ENCODE measurements at places on chromosomes 5 and 9.

DNA sequence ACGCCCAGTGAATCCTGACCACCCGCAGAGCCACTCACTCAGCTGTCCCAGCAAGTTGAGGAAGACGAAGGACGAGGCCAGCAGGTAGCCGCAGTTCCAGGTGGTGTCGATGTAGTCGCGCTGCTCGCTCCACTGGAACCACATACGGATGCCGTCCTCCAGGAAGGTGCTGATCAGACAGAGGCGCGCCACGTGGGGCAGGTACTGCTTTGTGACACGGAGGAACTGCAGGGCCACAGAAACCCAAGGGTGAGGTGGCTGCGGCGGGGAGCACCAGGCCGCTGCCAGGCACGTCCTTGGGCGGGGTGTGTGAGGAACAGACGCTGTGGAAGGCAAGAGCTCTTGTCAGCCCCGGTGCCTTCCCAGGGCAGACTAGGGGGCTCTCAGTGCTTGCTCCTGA, 8.6 kb downstream of the SURF4 start:
- DNase-seq = no peak

DNA sequence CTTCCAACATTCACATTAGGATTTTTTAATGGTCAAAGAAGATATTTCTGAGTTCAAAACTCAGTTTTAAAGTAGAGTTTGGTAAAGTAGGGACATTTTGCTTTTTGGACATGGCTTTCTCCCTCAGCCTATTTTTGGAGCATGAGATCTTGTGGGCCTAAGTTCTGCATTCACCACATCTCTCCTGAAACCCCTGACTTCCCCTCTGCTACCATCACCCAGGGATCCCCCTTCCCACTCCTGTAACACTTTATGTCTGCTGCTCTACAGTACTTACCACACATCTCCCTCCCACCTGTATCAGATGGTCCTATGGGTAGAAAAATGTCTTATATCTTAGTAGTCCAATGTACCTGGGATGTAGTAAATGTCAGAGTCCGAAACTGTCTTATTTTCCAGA, 48.2 kb upstream of the JAK2 start:
- DNase-seq = no peak

DNA sequence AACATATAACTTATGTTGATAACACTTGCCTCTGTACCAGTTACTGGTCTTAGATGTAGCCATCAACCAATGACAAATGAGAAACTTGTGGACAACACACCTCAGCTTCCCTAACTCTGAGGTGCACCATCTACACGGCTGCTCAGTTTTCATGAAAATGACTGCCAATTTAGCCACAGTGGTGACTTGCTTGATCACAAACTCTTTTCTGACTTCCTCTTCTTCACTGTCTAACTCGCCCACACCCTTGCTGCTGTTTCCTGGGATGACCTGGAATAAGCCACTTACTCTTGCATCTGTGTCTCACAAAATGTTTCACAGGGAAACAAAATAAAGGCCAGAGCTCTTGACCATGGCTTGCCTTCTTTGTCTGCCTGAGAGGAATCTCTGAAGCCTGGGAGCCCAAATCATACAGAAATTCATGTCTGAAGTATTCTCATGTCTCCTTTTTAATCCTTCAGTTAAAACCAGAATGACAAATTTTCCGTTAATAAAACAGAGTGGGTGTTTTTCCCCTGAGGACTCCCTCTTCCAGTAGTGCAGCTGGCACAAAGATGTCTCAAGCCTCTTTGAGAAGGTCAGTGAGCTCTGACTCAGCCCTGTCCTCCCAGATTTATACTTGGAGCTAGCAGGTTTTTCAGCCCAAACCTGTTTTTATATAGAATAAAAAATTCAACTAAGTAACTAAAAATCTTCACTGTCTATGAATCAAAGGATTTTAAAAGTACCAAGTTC, 126.5 kb upstream of the PAM start:
- no peak for DNase-seq

DNA sequence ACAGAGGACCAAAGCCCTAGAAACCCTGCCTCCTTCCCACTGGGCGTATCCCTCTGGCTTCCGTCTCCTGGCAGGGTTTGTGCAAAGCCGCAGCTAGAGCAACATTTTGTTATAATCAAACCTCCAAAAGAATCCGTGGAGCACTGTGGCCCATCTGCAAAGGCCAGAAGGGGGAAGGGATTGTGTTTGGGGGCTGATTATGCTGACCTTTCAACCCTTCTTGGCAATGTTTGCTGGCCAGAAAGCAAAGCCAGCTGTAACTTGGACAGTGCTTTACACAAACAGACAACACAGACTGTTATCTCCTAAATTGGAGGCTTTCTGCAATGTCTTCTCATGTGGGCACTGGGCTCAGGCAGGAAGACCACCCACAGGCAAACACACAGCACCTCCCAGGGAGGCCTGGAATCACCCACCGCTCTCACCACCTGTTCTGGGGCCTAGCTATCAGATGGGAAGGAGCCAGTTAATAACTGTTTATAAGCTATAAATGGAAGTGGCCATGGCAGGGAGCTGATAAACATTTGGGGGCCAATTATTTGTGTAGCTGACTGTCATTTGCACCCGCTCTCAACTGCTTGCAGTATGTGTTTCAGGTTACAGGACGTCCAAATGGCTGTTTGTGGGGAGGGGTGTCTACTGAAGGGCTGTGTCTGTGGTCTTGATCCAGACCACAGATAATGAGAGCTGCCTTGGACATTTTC, 121.6 kb upstream of the ERCC6L2 start:
- no peak for DNase-seq

Measured in CD8-positive, alpha-beta memory T cell (primary cell).